ENCODE measurements at places on chromosomes 4 and X.

DNA sequence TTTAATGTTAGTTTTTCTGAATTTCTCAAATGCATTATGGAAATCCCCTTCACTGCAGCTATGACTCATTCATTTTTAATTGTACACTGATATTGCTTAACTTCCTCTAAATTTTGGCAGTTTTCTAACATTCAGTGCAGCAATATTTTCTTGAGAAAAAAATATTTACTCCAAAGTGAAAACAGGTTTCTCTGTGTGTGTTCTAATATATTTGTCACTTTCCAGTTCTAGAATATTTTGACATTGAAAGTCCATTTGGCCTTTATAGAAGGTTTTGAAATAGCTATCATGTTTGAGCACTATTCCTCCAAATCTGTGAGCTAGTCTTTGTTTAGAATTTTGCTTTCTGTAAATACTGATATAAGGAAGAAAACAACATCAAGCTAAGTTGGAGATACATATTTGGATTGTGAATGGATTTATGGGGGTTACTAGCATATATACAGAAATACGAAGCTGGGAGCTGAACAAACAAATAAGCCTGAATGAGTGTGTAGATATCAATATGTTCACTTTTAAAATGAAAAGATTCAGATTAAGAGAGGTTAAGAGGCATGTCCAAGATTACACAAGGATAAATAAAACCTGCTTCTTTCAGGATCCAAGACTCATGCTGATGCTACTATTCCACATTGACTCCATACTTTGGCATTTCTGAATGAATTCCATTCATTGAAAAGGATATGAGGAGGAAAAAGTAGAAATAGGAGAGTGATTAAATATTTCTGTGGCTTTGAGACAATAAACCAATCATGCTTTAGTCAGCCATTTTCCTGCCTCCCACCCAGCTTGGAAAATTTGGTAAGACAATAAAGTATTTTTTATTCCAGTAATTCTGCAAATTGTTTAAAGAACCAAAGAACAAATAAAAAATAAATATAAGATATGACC lies 57.3 kb upstream of the SLIT2 start:
- no peak for DNase-seq

DNA sequence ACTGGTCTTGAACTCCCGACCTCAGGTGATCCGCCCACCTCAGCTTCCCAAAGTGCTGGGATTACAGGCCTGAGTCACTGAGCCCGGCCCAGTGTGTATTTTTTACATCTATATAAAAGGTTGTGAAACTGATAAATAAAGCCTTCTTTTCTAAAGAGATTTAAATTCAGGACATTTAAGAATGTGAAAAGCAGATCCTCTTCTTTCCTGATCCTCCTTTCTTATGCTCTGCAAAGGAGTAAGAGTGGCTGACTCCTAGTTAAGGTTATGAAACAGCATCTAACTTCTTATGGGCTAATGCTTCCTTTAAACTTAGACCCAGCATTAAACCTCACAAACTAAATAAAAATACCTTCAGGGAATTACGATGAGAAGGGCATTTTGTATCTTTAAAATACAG lies 197.7 kb upstream of the MAB21L2 start:
- no peak for DNase-seq

DNA sequence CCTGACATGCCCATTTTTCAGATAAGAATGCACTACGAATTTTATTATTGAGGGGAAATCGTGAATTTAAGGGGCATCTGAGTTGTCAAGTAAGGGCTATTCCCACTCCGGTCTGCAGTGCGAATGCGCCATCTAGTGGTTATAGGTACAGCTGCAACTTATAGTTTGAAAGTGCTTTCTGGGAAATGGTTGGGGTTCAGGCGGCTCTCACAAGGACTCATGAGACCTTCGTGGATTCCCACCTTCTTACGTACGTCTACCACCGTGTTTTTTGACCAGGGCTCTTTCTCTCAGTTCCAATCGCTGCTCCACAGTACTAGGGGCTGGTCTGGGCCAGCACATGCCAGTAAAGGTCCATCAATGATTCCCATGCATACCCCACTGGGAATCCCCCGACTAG lies 12.3 kb downstream of the MSL3 start:
- peak; percentile 39 for DNase-seq

- DNase-seq = no peak
Measured at GRCh38 chrX:19544693-19545305, 29.5 kb upstream of the MAP3K15 start.

Data from 8988T (cell line).